Bronchial epithelial cell (primary cell): ENCODE measurements at places on chromosomes 12 and 14. TPM values are rescaled to one million over a fixed set of nuclear protein-coding genes. Genes with fewer than 3 reads are reported as not detected.

Gene KITLG
- 18.2 and 22.4 TPM in 2 replicates for total RNA-seq

Gene USP44
- total RNA-seq, result 0.13 and 0.26 TPM in 2 replicates

Gene KRT7
- total RNA-seq, result 532 and 895 TPM in 2 replicates

Gene TMEM119
- total RNA-seq, result 0.79 TPM in 1 of 2 replicates, not detected in the other

Gene MYO1H
- total RNA-seq, result 0.13 TPM in 1 of 2 replicates, not detected in the other

Gene IL31
- total RNA-seq, result not detected in 2 replicates

Gene NRL
- 0.64 and 0.79 TPM in 2 replicates for total RNA-seq

Gene ANKS1B
- total RNA-seq, result 0.26 and 0.38 TPM in 2 replicates

Gene SMCO2
- total RNA-seq, result 1.7 and 1.8 TPM in 2 replicates

Gene ANO4
- 2.4 TPM in 2 replicates for total RNA-seq
